ENCODE measurements at places on chromosomes 12 and 14.

- no peak for DNase-seq
These were observed 159.6 kb downstream of the CEP128 start for GRCh38 chr14:80781972-80782367.

DNA sequence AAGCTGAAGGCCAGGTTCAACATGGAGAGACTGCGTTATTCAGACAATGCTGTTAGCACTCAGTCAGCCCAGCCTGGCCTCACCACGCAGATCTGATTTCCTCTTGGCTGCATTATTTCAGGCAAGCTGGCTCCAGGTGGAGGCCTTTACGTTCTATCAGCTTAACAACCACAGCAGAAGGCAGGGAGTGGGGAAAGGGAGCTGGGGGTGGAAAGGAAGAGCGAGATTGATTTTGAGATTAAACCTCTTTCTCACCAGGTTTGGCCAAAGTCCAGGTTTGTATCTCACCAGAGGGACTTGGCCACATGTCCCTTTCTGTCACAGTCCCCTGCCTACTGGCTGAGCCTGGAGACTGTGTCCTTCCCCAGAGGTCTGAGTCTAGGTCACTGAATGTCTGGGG, 543.7 kb upstream of the TMEM132C start:
- DNase-seq, result no peak

DNA sequence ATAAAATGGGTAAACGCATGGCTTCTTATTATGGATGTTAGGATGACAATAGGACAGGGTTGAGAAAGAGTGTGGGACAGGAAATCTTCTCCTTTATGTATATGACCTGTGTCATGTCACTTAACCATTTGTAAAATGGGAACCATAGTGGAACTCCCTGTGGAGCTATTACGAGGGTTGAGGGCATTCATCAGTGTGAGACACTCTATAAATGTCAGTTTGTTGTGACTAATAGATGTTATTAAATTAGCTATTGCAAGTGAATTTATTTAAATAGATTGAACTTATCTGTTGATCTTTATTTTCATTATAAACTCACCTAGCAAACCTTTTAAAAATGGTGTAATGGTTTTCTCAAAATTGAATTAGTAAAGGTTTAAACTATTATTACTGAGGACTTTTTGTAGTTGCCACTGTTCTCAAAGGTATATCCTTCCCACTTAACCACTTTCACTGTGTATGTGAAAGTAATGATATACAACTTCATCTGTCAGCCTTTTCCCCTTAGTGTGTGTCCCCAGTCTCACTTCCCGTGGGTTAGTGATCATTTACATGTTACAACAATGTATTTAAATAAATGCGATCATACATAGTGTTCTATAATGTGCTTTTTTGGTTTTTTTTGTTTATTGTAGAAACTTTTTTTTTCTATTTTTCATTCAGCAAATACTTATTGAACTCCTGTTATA, 17.1 kb downstream of the HELB start:
- DNase-seq, result no peak

- DNase-seq, result no peak
These were observed 216.5 kb downstream of the SLC38A4 start for GRCh38 chr12:46609273-46609623.

- no peak for DNase-seq
These were observed 3.2 kb downstream of the TCL1B start for GRCh38 chr14:95689441-95689840.

- DNase-seq, result no peak
These were observed 1200.2 kb downstream of the LRFN5 start for GRCh38 chr14:42806909-42807315.

DNA sequence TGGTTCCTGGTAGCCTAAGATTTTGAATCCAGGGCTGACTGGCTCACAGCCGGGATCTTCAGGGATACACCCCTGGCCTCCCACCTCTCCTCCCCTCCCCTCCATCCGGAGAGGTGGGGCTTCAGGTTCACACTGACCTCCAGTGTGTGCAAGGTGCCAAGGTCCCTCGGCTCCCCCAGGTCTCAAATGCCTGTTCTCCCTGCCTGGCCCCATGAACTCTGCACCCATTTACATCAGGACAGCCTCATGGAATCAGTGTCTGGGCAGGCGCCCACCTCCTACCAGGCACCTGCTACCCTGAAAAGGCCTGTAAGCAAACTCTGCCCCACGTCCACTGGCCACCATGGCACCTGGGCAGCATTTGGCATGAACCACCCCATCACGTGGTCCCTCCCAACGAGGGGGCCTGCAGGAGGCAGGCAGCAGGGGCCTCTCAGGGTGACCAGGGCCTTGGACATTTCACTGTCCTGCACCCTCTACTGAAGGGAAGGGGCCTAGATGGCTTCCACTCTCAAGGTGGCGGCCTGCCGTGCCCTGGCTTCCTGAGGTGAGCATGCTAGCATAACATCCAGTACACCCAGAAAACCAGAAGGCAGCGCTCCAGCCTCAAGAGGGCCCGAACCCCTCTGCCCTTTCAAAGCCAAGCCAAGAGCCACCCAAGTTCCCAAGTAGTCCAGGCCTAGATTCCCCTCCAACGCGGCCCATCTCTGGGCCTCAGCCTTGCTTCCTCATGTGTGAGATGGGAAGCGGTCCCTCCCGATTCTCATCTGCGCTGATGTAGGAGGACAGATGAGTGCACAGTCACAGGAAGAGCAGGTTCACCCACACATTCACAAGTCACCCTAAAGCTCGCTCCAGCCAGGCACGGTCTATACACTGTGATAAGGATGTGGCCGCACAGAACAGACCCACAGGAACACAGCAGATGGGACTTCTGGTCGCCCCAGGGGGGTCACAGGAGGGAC, 37.3 kb downstream of the CCDC85C start:
- DNase-seq, result no peak

GRCh38 chr12:95720146-95720545, 70.4 kb downstream of the NTN4 start:
- DNase-seq, result no peak

GRCh38 chr12:123141615-123142517, 9.0 kb downstream of the PITPNM2 start:
- no peak for DNase-seq

DNA sequence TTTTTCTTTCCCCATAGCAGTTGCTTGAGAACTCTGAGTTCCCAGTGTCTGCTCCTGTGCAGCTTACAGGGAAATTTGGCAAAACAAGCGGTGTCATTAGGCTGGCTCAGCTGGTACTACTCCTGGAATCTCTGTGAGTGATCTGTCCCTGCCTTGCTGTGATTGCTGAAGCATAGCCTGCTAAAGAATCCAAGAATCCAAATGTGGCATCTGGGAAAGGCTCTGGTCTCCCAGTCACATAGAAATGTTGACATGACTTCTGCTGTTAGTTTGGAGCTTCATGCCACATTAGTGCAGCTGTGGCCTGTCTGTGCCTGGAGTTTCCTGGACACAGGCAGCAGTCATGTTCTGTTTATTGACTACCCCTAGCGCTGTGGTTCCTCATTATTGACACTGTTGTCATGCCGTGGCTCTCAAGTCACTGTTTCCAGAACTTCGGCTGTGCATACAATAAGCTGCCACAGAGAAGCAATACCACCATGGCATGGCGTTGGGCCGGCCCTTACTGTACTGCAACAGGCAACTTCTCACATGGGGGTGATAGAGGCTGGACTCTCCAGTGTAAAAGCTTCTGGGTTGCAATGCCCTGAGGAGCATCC, 166.8 kb downstream of the MYRFL start:
- DNase-seq, result no peak

DNA sequence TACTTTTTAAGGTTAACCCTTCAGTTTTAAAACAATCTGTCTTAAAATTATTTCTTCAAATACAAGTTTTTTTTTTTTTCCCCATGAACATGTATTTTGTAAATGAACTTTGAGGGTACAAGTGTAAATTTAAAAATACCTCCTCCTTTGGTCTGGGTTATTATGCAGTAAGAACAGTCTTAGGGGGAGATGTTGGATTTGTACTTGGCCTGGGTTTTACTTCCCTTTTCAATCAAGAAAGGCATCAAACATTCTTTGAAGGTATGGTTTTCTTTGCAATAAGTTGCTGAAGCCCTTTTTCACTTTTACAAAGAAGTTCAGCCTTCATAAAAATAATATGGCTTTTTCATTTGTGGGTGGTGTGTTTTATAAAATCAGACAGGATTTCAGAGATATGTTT, 20.5 kb downstream of the WBP11 start:
- no peak for DNase-seq

DNA sequence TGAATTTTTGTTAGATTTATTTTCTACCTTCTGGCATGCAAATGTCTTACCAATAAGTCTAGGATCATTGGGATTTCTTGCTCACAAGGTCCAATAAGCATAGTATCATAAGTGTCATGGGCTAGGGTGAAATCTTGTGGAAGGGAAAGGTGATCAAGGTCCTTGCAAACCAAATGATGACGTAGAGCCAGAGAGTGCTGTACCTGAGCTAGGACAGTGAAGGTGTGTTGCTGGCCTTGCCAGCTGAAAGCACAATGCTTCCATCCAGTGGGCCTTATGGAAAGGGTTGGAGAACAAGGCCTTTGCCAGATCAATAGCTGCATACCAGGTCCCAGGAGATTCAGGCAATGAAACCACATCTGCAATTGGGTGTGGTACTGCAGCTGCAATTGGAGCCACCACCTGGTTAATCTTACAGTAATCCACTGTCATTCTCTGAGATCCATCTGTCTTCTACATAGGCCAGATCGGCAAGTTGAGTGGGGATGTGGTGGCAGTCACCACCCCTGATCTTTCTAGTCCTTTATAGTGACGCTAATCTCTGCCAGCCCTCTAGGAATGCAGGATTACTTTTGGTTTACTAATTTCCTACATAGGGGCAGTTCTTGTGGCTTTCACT, 208.9 kb upstream of the MYL2 start:
- DNase-seq, result no peak

GRCh38 chr14:103118663-103119404, 4.4 kb upstream of the TNFAIP2 start:
- no peak for DNase-seq

- no peak for DNase-seq
These were observed 68.8 kb downstream of the SLCO1A2 start for GRCh38 chr12:21265932-21266331.

GRCh38 chr14:50339178-50339804, 27.2 kb downstream of the DMAC2L start:
- no peak for DNase-seq

- no peak for DNase-seq
These were observed 81.9 kb upstream of the AVPR1A start for GRCh38 chr12:63232896-63233295.

GRCh38 chr14:45610318-45610717, 357.3 kb upstream of the MIS18BP1 start:
- no peak for DNase-seq

DNA sequence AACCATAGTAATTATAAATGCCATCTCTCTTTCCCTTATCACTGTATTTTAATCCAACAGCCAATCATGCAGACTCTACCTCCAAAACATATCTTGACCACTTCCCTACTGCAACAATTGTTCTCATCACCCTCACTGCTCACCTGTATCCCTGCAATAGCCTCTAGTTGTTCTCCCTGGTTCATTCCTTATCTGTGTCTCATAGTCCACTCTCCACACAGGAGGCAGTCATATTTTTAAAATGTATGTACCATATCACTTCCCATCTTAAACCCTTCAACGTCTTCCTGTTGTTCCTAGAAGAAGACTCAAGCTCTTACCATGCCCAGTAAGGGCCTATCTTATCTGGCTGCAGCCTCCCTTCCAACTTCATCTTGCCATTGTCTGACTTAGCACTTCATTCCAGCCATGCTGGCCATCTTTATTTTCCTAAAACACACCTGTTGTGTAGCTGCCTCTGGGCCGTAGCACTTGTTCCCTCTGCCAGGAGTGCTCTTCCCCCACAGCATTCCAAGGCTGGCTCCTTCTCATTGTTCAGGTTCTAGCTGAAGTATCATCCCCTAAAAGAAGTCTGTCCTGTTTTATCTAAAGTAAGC, 27.8 kb upstream of the BHLHE41 start:
- DNase-seq, result no peak

DNA sequence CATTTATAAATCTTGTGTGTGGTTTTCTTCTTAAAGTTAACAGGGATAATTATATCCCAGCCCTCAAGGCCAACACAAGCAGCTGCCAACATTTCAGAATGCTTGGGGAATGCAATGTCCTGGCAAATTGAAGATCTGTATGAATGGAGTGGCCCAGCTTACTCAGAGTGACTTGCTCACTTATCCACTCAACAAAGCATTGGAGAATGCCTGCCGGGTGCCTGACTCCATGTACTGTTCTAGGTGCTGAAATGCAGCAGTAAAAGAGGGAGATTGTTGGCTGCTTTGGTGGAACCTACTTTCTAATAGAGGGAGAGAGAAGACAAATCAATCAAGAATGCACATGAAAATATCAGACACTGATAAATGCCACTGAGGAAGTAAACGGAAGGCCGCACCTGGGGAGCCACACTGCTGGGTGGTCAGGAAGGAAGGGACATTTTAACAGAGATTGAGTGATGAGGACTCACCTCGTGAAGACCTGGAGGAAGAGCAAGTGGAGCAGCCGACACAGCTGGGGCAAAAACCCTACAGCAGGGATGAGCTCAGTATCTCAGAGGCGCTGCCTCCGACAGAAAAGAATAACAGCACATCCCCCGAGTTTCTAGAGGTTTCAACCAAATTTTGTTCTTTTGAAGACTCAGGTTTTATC, 61.2 kb upstream of the VASH1 start:
- no peak for DNase-seq

- no peak for DNase-seq
These were observed 322.9 kb downstream of the DAD1 start for GRCh38 chr14:22266142-22266442.

GRCh38 chr14:69270795-69271708, 11.1 kb downstream of the GALNT16 start:
- no peak for DNase-seq

DNA sequence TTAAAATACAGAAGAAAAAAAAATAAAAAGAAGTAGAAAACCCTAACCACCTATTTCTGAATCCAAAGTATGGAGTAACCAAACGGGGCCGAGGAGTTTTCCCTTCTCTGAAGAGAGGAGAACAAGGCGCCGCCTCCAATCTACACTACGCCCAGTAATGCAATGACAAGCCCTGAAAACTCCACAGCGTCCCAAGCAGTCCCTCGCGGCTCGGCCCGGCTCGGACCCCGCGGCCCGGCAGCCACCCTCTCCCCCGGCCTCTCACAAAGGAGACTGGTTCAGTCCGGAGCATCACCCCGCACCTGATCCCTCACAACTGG, 371 bp downstream of the CHD8 start:
- no peak for DNase-seq

GRCh38 chr12:530308-530707, 70.6 kb downstream of the B4GALNT3 start:
- DNase-seq, result no peak

DNA sequence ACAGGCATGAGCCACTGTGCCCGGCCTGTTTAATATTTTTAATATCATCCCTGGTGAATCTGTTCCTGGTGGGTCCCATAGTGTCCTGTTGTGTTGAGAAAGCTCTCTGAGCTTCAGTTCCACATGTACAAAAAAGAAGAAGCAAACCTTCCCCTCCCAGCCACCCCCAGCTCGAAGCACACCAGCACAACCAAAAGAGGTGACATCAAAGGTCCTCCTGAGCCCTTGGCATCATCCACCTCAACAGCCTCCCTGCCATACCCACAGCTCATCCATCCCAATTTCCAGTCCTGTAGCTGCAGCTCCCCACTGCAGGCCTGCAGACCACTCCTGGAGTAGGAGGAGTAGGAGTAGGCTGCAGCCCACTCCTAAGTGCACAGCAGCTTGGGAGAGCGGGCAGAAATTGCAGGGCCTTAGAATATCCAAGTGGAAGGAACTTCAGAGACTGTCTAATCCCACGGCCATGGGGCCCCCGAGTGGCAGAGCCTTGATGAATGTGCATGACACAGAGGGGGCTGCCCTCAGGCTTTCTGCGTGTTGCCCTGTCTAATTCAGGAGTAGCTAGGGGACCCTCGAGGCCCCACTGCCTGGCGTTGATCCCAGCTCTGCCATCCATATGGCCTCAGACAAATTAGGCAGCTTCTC, 36.7 kb upstream of the CD9 start:
- DNase-seq, result no peak

- no peak for DNase-seq
These were observed 484 bp upstream of the PRKCH start for GRCh38 chr14:61320806-61321384.
